ENCODE measurements at places on chromosomes 7 and 10.

GRCh38 chr7:100431286-100431735, 1.7 kb downstream of the MEPCE start:
- DNase-seq = no peak

DNA sequence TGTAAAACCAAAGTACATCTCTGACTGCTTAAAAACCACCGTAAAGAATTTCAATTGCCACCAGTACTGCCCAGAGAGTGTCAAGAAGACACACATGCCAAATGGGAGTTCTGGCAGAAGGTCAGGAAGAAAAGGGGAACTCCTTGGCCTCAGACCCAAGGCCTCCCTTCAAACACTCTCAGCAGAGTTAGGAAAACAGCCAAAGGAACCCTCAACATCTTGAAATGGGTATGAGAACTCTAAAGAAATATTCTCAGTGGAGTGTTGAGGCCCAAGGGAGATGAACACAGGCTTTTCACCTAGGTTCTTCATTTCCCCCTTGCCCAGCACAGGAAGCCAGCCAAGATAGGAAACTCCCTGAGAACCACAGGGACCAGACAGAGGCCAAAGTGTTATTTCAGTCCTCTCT, 96.1 kb upstream of the ASAH2 start:
- no peak for DNase-seq

GRCh38 chr10:11212288-11213085, 194.8 kb downstream of the CELF2 start:
- no peak for DNase-seq

GRCh38 chr7:98669329-98670000, 52.4 kb downstream of the NPTX2 start:
- peak; percentile 78 for DNase-seq

GRCh38 chr7:42068554-42069280, 168.3 kb downstream of the GLI3 start:
- no peak for DNase-seq

GRCh38 chr7:945147-945555, 9.3 kb downstream of the ADAP1 start:
- DNase-seq = no peak

- DNase-seq = no peak
Measured at GRCh38 chr7:121480058-121480457, 84.0 kb upstream of the FAM3C start.

- no peak for DNase-seq
Measured at GRCh38 chr10:1290071-1290471, 233.9 kb downstream of the WDR37 start.

DNA sequence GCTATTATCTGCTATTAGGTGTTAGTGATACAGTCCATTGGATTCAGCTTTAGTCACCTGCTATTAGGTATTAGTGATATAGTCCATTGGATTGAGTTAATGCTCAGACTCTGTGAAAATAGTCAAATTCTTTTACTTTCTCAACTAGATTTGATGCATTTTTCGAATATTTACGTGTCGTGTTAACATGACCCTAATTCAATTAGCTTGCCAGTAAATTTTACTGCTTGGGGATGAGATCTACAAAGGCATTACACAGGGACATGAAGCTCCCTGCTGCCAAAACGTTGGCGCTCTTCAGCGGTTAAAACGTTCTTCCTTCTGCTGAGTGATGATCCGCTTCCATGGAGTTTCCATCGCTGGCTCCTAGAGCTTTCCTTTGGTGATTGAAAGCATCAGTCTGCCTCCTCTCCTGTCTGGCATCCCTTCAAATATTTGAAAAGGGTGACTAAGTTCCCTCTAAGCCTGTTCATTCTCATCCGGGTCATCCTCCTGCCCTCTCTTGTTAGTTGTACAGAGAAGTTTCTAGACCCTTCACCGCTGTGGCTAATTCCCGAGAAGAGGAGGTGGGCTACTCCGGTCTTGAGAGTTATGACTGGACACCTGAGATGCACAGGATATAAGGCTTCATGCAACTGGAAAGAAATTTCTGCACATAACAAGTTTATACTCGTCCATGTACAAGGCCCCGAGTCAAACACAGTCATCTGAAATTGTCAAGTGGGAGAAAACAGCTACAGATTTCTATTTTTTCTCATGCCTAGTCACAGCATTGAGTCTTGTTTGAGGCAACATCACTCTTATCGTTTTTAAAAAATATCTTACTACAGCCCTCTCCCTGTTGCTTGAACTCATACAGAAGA, 254.0 kb downstream of the KLF6 start:
- no peak for DNase-seq

GRCh38 chr7:70060298-70061068, 462.2 kb downstream of the AUTS2 start:
- DNase-seq = no peak

- DNase-seq = no peak
Measured at GRCh38 chr10:20474064-20474463, 423.0 kb downstream of the NEBL start.

GRCh38 chr10:57663401-57663800, 604.3 kb downstream of the IPMK start:
- DNase-seq = no peak

- no peak for DNase-seq
Measured at GRCh38 chr7:106285855-106286492, 1.2 kb upstream of the NAMPT start.

GRCh38 chr7:70599446-70600190, 532.3 kb upstream of the GALNT17 start:
- DNase-seq = no peak

GRCh38 chr10:117107238-117107637, 30.8 kb downstream of the VAX1 start:
- no peak for DNase-seq

GRCh38 chr7:137302081-137302480, 41.5 kb downstream of the PTN start:
- no peak for DNase-seq

- no peak for DNase-seq
Measured at GRCh38 chr7:153939177-153939576, 113.0 kb upstream of the DPP6 start.

- DNase-seq = no peak
Measured at GRCh38 chr10:121338206-121338980, 259.9 kb downstream of the FGFR2 start.

DNA sequence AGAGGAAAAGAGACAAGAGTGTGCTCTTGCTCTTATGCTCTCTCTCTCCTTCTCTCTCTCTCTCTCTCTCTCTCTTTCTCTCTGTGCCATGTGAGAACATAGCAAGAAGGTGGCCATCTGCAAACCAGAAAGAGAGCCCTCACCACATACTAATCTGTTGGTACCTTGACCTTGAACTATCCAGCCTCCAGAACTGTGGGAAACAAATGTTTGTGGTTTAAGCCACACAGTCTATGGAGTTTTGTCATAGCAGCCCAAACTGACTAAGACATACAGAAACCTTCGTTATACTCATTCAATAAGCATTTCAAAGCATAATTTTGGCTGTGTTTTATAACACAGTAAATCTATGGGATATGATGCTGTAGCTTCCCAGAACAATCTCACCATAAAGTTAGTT, 56.4 kb upstream of the PLPP4 start:
- DNase-seq = no peak

GRCh38 chr10:27481486-27481885, 22.6 kb upstream of the RAB18 start:
- DNase-seq = no peak

DNA sequence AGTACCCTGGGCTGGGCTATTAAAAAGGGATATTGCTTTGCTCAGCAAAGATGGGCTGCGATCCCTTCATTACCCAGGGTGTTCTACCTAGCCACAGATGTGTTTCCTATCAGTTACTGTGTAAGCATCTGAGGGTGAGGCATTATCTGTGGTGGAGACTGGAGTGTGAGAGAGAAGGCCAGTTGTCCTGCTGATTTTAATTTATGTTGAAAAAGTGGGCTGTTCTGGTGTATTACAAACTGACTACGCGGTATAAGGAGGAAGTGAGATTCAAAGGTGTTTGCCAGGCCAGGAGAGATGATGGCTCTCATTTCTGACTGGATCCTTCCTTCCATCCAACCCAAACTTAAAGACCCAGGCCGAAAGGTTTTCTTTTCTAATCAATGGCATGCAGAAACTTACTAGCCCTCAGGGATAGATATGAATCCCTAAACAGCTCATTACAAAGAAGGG, 7.6 kb downstream of the TCF7L2 start:
- DNase-seq = no peak

DNA sequence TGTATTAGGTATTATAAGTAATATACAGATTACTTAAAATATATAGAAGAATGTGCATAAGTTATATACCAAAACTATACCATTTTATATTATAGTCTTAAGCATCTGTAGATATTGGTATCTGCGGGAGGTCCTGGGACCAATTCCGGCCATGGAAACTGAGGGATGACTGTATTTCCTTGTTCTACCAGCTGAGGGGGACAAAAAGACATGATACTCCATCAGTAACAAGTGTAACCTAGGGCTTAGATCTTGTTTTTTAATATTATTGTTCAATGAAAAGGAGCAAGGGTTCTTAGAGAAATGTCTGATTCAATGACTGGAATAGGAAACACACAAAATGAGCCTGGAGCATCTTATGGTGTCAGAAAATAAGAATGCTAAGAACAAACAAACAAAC, 752.5 kb downstream of the CCSER2 start:
- DNase-seq = no peak

DNA sequence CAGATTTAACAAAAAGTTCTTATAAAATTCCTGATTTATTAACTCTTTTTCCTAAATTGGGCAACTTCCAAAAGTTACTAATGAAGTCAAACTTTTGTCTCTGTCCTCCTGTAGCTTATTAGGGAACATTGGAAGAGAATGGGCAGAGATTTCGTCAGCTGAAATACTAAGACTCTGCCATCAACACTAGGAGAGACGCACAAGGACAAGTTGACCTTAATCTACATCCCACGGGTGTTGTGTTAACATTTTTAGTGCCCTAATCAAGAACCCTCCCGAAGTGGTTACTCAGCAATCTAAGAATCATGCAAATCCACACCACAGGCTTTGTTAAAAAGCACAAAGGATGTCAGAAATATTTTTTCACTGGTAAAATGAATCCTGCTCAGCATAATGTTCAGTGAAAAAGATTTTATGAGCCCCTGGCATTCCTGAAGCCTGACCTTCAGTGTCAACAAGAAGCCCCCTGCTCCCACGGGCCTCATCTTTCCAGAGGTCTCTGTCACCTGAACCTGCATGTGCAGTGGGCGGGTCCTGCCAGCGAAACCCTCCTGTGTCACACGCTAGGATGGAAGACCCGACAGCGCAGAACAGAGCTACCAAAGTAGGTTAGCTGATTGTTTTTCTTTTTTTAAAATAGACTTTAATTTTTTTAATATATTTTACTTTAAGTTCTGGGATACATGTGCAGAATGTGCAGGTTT, 70.6 kb upstream of the AKR1E2 start:
- DNase-seq = no peak

GRCh38 chr10:61454541-61454940, 1.4 kb upstream of the TMEM26 start:
- DNase-seq = no peak

DNA sequence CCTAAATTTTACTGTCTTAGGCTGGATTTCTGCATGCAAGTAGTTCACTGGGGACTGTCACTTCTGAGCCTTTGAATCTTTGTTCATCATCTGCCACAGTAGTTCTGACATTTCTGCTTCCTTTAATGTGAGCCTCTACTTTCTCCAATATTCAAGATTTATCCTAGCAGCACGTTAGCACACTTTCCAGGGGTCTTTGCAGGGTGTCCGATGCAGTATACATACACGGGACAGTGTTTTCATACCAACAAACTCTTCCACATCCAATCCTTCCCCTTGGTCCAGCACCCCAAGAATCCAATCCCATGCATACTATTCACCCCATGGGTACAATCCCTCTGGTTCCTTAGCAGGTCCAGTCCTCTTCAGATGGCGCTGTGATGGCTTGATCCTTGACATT, 22.7 kb upstream of the NPTX2 start:
- DNase-seq = no peak

DNA sequence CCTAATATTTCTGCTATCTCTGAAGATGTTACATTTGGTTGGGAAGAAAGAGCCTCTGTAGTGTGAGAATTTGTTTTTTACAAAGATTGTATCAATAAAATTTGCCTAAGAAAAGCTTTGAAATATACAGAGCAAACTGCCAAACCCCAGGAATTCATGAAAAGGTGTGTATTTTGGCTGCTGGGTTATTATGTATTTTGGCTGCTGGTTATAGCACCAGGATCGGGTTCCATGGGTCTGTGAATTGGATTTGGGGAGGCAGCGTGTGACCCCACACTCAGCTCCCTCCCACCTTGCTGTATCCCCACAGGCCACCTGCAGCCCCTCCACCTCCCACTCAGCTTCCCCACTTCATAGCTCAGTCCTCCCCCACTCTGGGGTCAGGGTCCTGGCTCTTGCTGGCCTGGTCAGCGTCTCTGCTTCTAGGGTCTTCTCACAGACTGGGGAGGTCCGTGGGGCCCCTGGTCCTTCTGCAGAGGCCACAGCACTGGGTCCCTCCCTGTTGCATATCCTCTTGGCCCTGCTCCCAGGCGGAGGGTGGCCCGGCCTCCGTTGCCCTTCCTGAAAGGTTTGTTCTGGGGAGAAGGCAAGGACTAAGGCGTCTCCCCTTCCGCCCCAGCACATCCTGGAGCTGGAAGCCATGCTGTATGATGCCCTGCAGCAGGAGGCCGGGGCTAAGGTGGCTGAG, 24.0 kb upstream of the DPYSL4 start:
- no peak for DNase-seq

DNA sequence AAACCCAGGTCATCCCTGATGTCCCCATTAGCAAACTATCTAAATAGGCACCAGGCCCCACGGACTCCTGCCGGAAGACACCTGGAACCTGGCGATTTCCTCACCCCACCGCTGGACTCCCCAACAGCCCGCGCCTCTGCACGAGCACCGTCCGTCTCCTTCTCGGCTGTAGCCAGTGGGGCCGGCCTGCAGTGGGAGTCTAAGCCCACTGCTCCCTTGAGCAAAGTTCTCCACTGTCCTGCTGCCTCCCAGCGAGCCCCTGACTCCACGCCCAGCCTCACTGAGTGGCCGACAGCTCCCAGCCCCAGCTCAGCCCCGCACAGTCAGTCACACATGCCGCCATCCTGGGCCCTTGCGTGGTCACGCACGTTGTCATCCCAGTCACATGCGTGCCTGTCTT, 211.3 kb upstream of the PPP2R2D start:
- no peak for DNase-seq

DNA sequence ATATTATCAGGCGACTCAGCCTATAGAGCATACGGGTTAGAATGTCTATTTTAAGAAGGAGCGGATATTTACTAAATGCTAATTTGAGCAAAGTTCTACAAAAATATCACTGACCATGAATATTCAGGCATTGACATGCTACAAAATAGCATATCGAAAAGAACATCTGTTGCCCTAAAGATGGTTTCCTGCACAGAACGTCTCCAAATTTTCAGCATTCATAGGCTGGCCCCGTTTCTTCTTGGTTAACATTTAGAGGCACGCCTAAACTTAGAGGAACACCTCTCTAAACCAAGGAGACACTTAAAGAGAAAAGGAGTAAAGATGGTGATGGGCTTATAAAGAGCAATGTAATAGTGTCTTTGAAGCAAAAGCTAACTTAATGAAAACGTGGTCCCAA, 1.3 kb upstream of the MINPP1 start:
- DNase-seq = no peak

DNA sequence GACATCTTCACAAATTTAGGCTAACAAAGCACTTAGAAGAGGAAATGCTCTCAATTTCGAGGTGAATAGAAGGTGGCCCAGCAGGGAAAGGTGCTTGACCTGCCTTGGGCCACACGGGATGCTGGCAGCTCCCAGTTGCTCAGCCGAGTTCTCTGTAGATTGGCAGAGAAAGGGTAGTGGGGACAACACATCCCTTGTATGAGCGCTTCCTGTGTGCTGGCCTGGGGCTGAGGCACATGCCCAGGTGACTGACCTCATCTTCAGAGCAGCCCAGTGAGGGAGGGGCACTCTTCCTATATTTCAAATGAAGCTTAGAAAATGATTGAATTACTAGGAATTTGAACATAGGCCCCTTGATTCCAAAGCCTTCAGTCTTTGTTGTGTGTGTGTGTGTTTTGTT, 20.2 kb downstream of the BAG3 start:
- DNase-seq = no peak
